Suppressor macrophage treated with lipopolysaccharide for 1 hour (primary cell): ENCODE measurements at places on chromosomes 2 and 18.

- DNase-seq, result no peak
These were observed 2.8 kb downstream of the SERPINB12 start for GRCh38 chr18:63545000-63545399.

DNA sequence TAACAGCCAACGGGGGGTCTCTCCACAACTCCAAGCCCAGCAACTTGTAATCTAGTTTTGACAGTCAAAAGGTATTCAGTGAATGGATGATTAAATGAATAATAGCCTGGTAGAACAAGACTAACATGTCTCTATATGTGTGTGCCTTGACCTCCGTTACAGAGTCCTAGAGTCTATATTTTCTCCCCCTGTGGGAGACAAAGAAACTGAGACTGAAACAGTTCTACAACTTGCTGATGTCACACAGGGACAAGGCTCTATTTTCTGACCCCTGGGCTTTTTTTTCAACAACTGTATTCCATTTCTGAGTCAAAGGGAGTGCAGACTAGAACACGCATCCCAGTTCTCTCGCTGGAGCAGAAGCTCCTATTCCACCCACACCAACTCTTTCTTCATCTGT lies 223.6 kb upstream of the AGAP1 start:
- no peak for DNase-seq

DNA sequence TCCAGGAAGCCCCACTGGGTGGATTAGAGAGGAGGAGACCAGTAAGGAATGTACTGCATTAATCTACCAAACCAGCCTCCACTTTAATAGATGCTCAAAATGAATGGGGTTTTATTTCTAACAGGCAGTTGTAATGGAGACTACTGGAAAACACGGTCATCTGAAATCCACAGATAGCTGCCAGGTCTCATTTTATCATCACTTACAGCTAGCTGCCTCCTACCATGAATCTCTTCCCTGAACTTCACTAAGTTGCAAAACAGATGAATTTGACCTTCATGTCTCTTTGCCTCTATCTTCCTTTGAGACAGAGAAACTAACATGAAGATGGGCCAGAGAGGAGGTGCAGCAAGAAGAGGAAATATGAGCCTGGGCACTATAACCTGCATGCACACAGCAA lies 21.9 kb downstream of the ZBTB7C start:
- DNase-seq, result no peak

DNA sequence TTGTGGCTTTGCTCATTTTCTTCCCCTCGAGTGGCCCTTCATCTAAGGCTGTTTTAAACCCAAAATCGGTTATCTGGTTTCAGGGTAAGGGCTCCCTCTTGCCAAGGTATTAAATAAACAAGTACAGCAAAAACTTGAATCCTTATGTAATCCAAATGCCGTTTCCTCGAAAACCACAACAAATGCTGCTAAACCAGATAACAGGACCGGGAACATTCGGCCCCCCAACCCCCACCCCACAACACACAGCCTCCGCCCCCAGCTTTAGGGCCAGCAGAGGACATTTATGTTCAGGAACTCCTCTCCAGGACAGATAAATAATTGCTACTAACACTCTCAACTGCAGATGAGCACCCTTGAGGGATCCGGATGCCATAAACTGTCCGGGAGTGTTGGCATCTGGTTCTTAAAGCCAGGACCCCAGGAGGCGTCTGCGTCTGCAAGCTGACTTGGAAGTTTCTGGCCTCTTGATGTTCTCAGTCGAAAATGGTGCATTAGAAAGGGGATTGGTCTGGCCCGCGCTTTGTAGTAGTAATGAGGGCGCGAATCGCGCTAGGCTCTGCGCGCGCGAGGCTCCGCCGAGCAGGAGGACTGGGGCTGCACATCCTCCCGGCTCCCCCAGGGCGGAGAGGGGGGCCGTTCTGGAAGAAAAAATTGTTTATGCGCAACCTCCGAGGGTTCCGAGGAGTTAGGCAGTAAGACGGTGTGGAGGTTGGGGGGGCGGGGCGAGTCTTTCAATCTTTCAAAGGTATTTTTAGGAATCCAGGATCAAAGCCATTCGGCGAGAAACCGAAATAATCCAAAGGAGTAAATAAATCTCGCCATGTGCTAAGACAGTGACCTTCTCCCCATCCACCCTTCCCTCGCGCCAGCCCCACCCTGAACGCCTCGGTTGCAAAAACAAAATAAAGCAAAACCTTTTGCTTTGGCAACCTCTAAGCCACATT lies 3.9 kb upstream of the ID2 start:
- DNase-seq, result peak; percentile 32

GRCh38 chr18:12121175-12122042 lies 27.8 kb downstream of the ANKRD62 start:
- DNase-seq, result no peak

GRCh38 chr2:46847185-46847710 lies 68.4 kb downstream of the MCFD2 start:
- no peak for DNase-seq

DNA sequence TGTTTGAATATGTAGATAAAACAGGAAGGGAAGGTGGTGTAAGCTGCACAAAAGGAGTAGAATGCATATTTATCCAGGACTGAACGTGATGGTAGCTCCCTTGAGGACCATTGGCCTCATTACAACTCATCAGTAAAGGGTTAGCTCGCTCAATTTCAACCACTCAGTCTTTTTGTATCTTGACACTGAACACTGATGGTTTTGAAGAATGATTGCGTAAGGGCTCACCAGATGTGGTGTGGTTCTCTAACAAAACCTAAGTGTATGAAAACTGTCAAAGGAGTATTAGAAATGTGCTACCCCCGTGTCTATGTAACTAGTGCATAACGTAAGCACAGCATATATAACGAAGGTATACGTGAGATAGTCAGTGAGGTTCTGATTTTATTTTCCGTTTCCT lies 272.4 kb upstream of the THSD7B start:
- no peak for DNase-seq

DNA sequence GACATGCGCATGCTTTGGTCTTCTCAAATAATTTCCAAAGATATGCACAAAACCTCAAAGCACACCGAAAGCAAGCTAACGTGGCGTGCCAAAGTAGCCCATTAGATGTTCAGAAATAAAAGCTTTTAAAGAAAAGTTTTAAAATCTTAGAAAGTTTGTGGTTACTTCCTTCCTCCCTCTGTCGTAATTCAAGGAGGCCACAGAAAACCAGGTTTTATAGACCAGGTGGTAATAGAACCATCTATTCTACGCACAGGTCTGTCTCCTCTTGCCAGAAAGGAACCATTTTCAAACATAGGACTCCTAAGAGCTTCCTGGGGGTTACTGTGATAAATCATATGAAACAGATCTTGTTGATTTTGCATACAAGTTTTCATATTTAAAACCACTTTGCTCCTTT lies 487.2 kb downstream of the ARHGAP15 start:
- no peak for DNase-seq

DNA sequence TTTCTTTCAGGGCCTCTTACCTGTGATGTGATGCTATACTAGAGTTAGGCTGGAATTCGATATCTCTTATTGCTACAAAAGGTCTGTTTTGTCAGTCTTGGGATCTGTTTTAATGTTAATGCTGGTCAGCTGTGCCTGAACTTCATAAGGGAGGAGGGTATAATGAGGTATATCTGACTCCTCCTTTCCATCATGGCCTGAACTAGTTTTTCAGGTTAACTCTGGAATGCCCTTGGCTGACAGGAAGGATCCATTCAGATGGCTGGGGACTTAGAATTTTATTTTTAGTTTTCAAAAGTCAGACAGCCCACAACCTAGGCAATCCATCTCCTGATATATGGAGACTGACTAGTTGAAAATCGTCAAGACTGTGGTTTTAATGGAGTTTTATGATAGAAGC lies 35.9 kb upstream of the TBC1D8 start:
- no peak for DNase-seq

DNA sequence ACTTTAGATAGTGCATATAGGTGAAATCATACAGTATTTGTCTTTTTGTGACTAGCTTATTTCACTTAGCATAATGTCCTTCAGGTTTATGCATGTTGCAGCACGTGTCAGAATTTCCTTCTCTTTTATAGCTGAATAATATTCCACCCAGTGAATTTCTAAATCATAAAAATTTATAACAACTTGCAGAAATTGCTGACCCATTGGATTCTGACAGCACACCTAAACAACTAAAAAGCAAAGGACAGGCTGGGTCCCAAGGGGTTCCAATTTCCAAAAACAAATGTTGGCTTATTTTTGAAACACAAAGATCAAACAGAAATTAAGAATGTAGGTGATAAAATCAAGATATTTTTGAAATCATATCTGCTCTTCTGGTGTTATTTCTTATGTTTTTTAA lies 86.5 kb upstream of the ACKR3 start:
- no peak for DNase-seq

- peak; percentile 7 for DNase-seq
These were observed 13.1 kb downstream of the GPR45 start for GRCh38 chr2:105254531-105255210.

- DNase-seq, result no peak
These were observed 74.6 kb downstream of the SLC4A3 start for GRCh38 chr2:219701847-219702634.

- no peak for DNase-seq
These were observed 19.8 kb upstream of the DDX18 start for GRCh38 chr2:117794668-117795067.

DNA sequence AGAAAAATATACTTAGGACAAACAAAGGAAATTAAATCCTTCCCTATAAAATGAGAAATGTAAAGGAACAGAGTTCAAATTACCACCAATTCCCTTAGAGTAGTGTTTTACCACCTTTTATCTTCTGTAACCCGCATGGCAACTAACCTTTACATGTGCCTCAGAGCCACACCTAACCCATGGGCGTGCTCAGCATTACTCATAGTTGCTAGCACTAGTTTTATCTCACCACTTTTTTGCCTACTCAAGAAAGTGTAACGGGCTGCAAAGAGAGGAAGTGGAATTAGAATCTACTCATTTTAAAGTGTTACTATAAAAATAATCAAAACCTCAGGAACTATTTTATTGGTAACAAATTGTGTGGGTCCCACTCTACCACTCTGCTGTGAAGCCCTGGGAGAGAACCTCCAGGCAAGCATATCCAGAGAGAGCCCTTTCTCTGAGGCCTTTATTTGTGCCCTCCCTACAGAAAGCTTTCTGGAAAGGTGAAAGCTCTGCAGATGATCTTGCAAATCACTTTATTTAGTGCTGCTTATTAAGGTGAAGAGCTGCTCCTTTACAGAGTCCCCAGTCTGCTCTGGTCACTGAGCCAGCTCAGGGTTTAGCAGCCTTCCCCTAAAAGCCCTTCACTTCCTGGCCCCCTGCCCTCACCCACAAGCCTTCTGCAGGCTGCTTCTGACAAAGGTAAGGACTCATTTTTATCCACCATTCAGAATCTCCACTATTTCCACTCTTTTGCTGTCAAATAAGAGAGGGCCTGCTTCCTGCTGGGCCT lies 98.8 kb downstream of the TRABD2A start:
- DNase-seq, result peak; percentile 9

DNA sequence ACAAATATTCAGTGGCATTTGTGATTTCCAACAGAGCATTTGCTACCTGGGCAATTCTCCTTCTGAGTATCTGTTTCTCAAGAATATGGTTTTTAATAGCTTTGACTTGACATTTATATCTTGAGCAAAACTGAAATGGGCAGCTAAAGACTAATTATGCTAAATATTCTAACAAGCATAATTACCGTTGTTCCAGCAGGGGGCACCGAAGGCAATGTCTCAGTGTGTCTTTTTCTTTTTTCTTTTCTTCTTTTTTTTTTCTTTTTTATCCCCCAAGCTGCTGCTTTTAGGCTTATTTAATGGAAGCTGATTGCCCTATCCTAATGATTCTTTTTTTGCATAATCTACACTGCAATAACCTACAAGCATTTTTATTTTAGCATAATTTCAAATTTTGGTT lies 138.9 kb upstream of the NABP1 start:
- DNase-seq, result peak; percentile 21

- DNase-seq, result no peak
These were observed 73.8 kb downstream of the RPIA start for GRCh38 chr2:88765154-88765888.

DNA sequence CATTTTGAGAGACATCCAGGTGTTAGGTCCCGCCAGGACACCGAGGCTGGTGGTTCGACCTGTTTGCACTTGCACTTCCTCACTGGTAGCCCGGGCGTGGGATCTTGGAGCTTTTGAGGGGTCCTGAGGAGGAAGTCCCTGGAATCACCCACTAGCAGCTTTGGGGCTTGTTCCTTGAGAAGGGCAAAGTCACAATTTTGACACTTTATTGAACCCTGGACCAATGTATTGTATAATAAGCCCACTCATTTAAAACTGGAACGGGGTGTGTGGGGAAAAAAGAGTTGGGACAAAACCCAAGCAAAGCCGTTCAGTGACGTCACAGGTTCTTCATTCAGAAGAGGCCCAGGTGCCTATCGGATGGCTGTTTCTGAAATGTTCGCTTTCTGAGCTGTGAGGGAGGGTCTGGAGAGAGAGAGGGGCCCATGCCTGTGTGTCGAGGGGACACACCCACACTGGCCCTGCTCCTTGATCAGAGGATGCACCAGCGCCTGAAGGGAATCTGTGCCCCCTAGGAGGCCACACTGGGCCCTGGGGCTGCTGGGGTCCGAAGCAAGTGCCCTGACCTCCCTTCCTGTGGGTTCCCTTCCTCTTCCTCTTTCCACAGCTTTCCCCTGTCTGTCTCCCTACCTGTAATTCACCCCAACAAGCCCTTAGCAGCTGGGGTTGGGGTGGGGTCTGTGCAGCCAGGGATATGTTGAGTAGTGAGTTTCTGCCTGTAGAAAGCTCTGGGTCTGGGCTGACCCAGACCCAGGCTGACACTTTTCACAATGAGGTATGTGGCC lies 2.6 kb downstream of the LPIN1 start:
- peak; percentile 27 for DNase-seq

DNA sequence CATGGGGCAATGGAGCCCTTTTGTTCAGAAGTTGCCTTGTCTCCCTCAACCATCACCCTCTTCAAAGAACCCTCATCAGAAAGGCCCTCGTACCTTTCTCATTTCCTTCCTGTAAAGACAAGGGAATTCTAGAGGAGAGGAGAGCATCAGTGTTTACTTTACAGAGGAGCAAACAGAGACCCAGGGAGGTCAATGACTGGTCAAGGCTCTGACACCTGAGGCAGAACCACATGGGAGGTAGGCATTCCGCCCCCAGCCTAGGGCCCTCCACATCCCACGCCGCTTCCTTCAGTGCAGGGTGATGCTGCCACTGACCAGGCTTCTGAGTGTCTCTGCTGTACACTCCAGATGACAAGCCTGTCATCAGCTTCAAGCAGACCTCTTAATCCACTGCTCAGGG lies 104.7 kb downstream of the NRP2 start:
- DNase-seq, result no peak

DNA sequence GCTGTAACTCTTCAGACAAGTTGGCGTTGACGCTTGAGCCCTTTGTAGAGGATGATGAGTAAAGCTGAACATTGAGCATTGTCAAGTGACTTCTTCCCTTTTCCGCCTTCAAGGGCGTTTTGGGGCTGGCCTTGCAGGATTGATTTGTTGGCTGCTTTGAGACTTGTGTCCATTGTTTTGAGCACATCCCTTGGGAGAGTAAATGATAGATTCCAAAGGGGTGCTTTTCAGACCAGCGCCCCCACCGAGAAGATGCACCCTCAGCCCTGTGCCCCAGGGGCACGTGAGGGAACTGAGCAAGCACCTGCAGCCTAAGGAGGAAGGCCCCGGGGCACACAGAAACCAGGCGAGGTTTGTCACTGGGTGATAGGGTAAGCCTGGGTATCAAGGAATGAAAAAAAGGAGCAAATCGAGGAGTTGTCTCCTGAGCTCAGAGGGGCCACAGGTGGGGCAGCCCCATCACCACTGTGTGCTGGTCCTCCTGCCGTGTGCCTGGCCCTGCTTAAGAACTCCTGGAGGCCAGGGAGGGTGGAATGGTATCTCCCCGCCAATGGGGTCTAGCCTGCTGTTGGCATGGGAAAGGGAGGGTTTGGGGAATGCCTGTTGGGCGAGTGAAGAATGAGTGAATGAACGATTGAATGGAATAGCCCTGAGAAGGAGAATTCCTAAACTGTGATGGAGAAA lies 64.0 kb downstream of the RAB31 start:
- peak; percentile 82 for DNase-seq

- no peak for DNase-seq
These were observed 49.6 kb downstream of the MYO3B start for GRCh38 chr2:170227507-170227947.
